Upper lobe of right lung (tissue), 1 donor: ENCODE measurements at places on chromosomes 1 and 21. TPM values are rescaled to one million over a fixed set of nuclear protein-coding genes. Genes with fewer than 3 reads are reported as not detected.

CD1E gene
- total RNA-seq: 3.8 TPM

C4BPA gene
- 175 TPM for total RNA-seq

TMEM125 gene
- 188 TPM for total RNA-seq

FCRL5 gene
- total RNA-seq: 0.93 TPM

TIE1 gene
- 59.4 TPM for total RNA-seq

CHIA gene
- total RNA-seq: 6.3 TPM

ADGRL4 gene
- 31.9 TPM for total RNA-seq

HAO2 gene
- not detected for total RNA-seq

OLFML3 gene
- total RNA-seq: 43.5 TPM

GRCh38 chr21:16674949-16675348 is 837.9 kb upstream of the CXADR start:
- no peaks in the 10 kb centered on the region for H3K36me3 ChIP-seq
- H3K4me3 ChIP-seq: no peak overlapping the region
- H3K27me3 ChIP-seq: no peaks in the 10 kb centered on the region
- no peak overlapping the region for H3K27ac ChIP-seq
- H3K4me1 ChIP-seq: no peaks in the 10 kb centered on the region
- DNase-seq: no peak

DNA sequence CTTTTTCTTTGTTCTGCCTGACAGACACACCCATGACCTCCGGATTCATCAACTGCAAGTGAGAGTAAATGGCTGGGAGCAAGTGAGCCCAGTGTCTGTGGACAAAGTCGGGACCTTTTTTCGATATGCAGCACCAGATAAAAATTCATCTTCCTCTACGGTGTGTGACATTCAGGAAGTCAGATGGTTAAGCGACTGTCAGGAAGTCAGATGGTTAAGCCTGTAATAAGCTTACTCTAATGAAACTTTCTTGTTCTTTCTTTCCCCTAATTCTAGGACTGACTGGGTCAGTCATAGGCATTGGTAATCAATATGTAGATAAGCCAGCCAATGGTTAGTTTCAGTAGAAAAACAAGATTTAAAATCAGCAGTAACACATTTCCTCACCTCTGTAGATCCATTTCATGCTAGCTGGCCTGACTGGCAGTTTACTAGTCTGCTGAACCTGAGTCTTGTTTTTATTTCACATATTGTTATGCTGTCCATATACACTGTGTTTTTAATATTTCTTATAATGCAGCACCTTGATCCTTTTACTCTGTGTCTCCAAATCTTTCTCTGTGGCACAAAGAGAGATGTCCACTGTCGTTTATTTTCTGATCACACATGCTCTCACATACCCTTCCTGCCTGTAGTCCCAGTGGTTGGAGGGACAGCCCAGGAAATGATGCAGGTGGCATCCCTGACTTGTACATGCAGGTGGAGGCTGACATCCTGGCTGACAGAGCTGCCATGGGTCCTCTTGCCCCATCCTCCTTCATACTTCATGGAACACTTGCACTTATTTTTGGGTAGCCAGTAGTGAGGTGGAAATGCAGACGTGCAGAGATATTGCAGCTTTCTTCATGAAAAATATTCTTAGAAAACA is 115.8 kb downstream of the VPS13D start:
- no peaks in the 10 kb centered on the region for H3K27me3 ChIP-seq
- H3K4me1 ChIP-seq: peaks cover 26% of the 10 kb centered on the region
- H3K36me3 ChIP-seq: peaks cover 58% of the 10 kb centered on the region
- H3K4me3 ChIP-seq: no peak overlapping the region
- DNase-seq: no peak
- H3K27ac ChIP-seq: peak overlapping the region; percentile 63

DNA sequence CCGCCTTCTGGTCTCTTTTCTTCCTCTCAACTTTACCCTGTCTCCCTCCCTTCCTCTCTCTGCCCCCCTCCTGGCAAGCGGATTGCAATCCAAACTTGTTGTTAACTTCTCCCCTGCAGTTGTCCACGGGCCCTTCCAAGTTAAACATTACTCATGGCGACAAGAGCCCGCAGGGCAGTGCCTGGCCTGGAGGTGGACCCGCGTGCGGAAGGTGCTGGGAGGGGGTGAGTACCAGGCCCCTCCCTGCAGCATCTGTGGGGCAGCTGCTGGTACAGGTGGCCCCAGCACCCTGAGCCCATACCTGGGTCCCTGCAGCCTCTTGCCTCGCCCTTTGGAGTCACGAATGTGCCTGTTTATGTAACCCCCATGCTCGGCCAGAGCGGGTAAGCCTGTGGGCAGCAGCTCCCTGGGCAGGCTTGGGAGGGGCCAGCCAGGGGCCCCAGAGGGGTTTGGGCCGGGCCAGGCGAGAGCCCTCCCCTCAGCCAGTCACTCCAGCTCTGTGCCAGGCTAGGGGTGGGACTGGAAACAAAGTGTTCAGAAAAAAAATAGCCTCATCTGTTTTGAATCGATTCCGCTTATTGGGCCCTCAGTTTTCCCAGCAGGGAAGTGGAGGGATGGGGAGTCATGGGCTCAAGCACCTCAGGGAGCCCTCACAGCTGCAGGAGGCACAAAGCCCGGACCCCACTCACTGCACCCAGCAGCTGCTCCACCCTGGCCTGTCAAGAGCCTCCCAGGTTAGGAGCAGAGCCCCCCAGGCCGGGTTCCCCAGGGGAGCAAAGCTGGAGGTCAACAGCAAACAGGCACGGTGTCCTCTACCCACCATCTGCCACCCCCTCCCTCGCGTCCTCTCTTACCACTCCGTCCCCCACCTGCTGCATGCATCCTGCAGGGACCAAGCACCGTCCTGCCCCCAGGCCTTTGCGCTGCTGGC is 14.0 kb upstream of the FAAP20 start:
- H3K36me3 ChIP-seq: no peaks in the 10 kb centered on the region
- H3K4me1 ChIP-seq: peaks cover 67% of the 10 kb centered on the region
- H3K4me3 ChIP-seq: peak overlapping the region; percentile 10
- peak overlapping the region; percentile 91 for H3K27ac ChIP-seq

DNA sequence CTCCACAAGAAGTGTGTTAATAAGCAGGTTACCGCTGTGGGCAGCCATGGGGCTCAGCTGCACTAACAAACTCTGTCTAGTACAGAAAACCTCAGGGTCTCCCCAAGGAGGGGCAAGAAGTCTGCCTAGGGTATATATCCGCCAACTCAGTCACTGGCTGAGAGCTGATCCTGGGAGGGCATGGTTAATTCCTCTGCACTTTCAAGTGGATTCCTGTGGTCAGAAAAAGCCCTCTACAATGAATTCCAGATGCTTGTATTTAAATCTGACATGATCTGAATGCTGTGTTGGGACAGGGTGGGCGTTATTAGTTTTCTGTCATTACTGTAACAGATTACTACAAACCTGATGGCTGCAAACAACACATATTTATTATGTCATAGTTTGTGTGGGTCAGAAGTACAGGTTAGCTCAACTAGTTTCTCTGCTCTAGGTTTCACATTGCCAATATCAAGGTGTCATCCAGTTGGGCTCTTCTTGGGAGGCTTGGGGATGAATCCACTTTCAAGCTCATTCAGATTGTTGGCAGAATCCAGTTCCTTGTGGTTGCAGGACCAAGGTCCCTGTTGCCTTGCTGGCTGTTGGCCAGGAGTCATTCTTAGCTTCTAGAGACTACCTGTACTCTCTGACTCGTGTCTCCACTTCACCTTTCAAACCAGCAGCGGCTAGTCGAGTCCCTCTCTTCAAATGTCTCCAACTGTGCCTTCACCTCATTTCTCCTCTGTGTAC is 8.0 kb upstream of the SELE start:
- no peak overlapping the region for H3K4me3 ChIP-seq
- H3K4me1 ChIP-seq: peaks cover 10% of the 10 kb centered on the region
- no peaks in the 10 kb centered on the region for H3K36me3 ChIP-seq
- H3K27me3 ChIP-seq: no peaks in the 10 kb centered on the region
- no peak for DNase-seq

DNA sequence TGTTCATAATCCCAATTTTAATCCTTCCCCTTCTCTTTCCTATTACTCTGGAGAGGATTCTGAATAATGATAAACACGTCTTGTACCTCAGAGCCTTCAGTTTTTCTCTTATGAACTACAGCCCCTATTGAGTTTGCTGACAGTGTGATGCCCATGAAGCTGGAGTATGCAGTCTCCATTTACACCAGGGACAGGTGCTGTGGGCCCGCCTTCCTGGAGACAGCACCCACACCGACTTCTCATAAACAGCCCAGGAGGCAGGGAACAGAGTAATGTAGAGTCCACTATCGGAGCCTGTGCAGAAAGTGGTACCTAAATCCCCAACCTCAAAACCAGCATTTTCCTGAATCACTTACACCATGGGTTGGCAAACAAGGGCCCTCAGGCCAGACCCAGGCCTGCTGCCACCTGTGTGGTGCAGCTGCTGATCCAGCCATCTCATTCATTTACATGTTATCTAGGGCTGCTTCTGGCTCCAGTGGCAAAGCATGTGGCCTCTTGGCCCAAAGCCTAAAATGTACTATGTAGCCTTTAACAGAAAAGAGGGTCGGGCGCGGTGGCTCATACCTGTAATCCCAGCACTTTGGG is 95.1 kb upstream of the KRTAP19-8 start:
- no peaks in the 10 kb centered on the region for H3K36me3 ChIP-seq
- no peaks in the 10 kb centered on the region for H3K27me3 ChIP-seq
- peaks cover 5% of the 10 kb centered on the region for H3K4me1 ChIP-seq
- H3K4me3 ChIP-seq: no peak overlapping the region

- H3K27me3 ChIP-seq: peaks cover 53% of the 10 kb centered on the region
- DNase-seq: no peak
- no peaks in the 10 kb centered on the region for H3K4me1 ChIP-seq
- no peak overlapping the region for H3K27ac ChIP-seq
- H3K4me3 ChIP-seq: peak overlapping the region; percentile 35
These were observed 121.2 kb downstream of the LMX1A start for GRCh38 chr1:165235155-165235776.

GRCh38 chr1:153346077-153346723 is 2.4 kb downstream of the PGLYRP4 start:
- no peaks in the 10 kb centered on the region for H3K36me3 ChIP-seq
- no peak overlapping the region for H3K4me3 ChIP-seq
- peaks cover 9% of the 10 kb centered on the region for H3K4me1 ChIP-seq

GRCh38 chr1:54008876-54009275 is 9.1 kb downstream of the LDLRAD1 start:
- no peaks in the 10 kb centered on the region for H3K4me1 ChIP-seq
- DNase-seq: peak; percentile 55
- H3K4me3 ChIP-seq: no peak overlapping the region
- peaks cover 6% of the 10 kb centered on the region for H3K27me3 ChIP-seq
- H3K36me3 ChIP-seq: no peaks in the 10 kb centered on the region

DNA sequence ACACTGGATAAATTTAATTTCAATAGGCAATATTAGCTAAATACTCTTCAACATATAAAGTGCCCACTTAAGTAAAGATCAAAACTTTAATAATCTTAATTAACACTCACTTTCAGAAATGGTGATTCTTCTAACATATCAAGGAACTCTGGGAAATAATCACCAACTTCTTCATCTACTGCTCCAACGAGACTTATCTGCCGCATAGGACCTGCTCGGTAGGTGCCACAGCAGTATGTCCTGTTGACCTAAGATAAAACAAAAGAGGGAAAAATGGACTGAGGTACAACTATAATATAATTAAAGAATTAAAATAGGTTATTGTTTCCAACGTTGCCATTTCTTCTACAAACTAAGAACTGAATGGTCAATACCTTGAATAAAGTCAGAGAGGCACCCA is 18.3 kb upstream of the PHTF1 start:
- no peak for DNase-seq
- no peak overlapping the region for H3K27ac ChIP-seq
- H3K27me3 ChIP-seq: no peaks in the 10 kb centered on the region
- no peak overlapping the region for H3K4me3 ChIP-seq

DNA sequence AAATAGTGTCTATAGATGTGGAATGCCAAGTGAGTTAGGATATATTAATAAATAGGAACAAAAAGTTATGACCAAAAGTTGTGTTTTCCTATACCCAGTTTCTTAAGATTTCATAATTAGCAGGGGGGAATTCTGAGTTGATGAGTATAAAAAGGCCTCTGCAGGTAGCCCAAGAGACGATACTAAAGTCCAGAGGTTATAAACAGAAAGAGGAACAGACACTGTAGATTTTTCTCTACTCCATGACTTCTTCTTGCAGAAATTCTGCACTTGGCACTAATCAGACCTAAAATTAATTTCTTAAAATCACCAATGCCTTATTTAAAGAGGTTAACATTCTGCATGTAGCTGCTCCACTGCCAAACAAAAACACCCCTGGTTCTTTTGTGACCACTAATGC is 62.6 kb downstream of the ROR1 start:
- peaks cover 3% of the 10 kb centered on the region for H3K4me1 ChIP-seq
- no peaks in the 10 kb centered on the region for H3K36me3 ChIP-seq
- no peaks in the 10 kb centered on the region for H3K27me3 ChIP-seq
- no peak overlapping the region for H3K27ac ChIP-seq
- no peak for DNase-seq

DNA sequence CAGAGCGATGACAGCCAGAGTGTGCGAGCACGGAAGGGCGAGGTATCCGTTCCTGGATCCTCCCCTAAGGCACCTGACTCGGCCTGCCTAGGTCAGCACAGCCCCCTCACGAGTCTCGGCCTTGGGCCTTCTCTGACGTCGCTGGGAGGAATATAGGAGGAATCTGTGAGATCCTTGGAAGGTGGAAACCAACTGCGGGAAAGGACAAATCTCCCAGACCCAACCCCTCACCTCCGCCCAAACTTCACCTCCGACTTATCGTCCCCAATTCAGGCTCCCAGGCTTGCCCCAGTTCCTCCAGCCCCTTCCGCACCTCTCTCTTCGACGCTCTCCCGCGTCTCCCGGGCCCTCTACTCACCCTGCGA is 494 bp downstream of the APH1A start:
- H3K27me3 ChIP-seq: no peaks in the 10 kb centered on the region
- H3K36me3 ChIP-seq: peaks cover 32% of the 10 kb centered on the region
- peak; percentile 74 for DNase-seq
- H3K4me3 ChIP-seq: peak overlapping the region; percentile 81

GRCh38 chr1:222087221-222087920 is 345.5 kb upstream of the DUSP10 start:
- no peaks in the 10 kb centered on the region for H3K36me3 ChIP-seq
- no peaks in the 10 kb centered on the region for H3K27me3 ChIP-seq
- no peak overlapping the region for H3K4me3 ChIP-seq

GRCh38 chr1:181131255-181131941 is 42.9 kb downstream of the IER5 start:
- H3K4me1 ChIP-seq: peaks cover 62% of the 10 kb centered on the region
- no peak overlapping the region for H3K4me3 ChIP-seq
- no peaks in the 10 kb centered on the region for H3K27me3 ChIP-seq

DNA sequence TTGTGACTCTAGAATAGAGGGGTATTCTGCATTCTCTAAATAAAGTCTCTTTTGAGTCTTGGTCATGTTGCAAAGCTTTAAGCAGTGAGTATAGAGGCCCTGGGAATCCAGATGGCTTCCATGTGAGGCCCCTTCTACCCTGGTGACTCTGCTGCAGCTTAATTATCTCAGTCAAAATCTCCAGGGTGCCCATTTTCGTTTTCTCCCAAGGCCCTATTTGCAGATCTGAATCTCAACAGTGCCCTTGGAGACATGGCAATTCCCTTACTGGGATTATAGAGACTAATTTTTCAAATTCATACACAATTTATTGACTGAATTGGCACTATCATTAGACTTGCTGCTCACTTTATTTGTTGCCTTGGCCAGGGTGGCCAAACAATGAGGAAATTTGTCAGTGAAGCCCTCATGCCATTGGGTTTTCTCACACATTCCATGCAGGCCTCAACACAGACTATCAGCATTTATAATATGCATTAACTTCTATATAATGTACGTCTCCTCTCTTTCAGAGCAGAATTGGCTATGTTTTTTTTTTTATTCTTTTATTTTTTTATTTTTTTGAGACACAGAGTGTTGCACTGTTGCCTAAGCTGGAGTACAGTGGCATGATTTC is 35.1 kb downstream of the PROX1 start:
- H3K36me3 ChIP-seq: no peaks in the 10 kb centered on the region
- H3K27me3 ChIP-seq: no peaks in the 10 kb centered on the region
- no peaks in the 10 kb centered on the region for H3K4me1 ChIP-seq
- no peak for DNase-seq
- no peak overlapping the region for H3K27ac ChIP-seq
